ENCODE measurements at places on chromosomes 5 and 9.

- DNase-seq, result no peak
Measured at GRCh38 chr5:178624631-178625546, 2.0 kb downstream of the CLK4 start.

DNA sequence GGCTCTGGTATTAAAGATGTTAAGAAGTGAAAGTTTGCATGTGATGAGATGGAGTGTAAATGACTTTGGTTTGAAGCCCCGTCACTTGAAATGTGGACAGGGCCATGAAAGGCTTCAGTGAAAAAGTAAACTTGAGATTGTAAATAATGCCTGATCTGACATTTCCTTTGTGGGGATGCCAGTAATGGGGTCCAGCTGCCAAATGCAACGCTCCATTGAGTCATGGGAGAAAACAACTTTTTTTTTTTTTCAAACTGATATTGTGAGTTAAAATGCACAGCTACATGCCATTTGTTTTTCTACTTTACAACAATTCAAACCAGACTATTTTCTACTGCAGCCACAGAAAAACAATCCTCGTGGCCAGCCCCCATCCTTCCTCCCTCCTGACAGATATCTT is 327.0 kb upstream of the TNC start:
- no peak for DNase-seq

- DNase-seq, result no peak
Measured at GRCh38 chr5:35266276-35266675, 36.0 kb upstream of the PRLR start.

DNA sequence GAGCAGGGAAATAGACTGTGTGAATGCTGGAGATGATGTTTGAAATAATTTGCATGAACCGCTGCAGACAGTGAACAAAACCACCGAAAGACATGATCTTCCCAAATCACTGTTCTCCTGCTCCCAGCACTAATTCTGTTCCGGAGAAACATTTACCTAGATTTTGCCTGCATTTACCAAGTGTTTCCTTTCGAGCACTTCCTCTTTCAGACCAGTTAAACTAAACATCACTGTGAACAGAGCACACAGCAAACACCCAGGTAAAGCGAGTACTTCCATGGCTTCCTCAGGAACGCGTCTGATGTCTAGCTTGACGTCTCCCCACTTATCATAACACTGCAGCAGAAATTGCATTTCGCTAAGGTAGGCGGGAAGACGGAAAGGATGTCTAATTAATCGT is 45.1 kb upstream of the PTCH1 start:
- DNase-seq, result no peak

GRCh38 chr9:128375865-128376264 is 4.7 kb downstream of the URM1 start:
- DNase-seq, result no peak

DNA sequence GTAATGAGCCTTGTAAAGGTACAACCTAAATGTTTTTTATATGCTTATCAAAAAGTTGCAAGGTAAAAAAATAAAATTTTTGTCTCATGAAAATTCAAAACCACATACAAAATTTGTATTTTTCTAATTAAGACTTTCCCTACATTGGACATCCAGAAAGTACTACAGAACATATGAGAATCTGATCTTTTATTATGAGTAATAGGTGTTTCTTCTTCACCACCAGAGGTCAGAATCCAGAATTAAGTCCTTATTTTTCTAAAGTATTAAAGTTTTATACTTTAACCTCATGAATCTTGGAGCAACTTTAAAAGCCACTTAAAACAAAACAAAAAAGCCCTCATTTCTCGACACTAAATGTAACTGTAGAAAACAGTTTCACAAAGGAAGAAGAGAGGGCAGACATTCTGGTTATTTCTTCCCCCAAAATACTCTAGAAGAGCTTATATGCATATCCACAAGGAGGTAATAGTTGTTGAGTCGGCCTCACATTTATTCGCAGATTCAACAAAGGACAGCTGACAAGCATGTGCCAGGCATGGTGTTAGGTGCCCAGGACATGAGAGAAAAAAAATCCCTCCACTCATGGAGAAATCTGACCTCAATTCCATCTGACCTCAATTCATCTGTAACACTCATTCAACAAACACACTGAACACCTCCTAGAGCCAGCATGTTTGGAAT is 69.3 kb downstream of the MLLT3 start:
- no peak for DNase-seq

- no peak for DNase-seq
Measured at GRCh38 chr9:8362250-8362649, 562.7 kb upstream of the DMAC1 start.

- DNase-seq, result peak; percentile 93
Measured at GRCh38 chr9:15240927-15241326, 66.1 kb downstream of the TTC39B start.

GRCh38 chr5:82164176-82164976 is 113.8 kb downstream of the RPS23 start:
- DNase-seq, result no peak

DNA sequence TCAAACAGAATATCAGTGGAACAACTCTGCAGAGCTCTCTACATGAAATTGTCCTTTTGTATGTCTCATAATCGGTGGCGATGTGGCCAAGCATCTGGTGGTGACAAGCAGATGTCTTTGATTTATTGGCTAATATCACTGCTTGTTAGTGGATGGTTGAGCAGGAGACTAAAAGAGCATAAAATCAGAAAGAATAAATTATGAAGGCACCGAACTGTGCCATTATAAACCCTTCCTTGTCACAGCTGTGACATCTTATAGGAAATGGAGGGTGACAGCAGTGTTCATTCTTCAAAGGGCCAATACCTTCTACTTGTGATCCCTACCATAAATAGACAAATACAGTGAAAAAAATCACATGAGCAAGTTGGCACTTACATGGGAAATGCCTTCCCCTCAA is 1404.3 kb downstream of the MAT2B start:
- no peak for DNase-seq

DNA sequence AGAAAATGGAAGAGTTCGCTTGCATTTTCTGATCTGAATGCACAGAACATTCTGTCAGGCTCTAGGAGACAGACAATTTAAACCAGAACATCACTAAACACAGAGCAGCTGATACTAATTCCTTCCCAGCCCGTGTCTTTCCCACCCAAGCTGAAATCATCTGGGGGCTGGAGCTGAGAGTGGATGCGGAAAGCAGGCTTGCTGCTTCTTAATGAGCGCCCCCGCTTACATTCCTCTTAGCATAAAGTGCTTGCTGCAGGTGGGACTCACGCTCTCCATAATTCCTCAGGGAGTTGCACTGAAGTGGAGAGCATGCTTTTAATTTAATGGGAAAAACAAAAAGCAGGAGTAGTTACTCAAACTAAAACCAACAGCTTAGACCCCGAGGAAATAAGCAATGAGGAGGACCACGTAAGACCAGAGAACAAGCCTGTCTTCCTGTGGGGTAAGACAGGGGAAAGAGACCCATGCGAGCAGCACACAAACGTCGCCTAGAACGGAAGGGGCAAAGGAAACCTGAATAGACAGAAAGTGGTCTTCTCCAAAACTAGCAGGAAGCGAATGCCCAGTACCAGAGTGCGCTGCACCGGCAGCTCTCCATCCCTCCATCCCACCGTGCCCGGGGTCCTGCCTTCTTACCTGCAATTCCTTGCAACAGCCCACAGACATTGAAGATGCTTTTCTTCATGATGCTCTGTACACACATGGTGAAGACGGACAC is 139.3 kb downstream of the LHFPL2 start:
- no peak for DNase-seq

DNA sequence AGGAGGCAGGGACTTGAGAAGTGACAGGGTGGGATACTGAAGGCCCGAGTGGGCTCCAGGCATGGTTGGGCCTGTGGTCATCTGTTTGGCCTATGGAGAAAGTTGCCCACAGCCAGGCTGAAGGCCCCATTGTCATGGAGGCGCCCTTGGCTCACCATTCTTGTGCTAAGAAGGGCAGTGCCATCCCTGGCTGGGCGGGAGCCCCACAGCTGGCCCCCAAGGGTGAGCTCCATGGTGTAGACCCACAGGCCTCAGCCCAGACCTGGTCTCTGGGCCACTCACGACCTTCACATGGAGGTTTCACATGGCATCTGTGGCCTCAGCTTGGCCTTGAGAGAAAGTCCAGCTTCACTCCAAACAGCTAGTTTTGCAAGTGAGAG is 34.3 kb upstream of the PRDM12 start:
- DNase-seq, result no peak

DNA sequence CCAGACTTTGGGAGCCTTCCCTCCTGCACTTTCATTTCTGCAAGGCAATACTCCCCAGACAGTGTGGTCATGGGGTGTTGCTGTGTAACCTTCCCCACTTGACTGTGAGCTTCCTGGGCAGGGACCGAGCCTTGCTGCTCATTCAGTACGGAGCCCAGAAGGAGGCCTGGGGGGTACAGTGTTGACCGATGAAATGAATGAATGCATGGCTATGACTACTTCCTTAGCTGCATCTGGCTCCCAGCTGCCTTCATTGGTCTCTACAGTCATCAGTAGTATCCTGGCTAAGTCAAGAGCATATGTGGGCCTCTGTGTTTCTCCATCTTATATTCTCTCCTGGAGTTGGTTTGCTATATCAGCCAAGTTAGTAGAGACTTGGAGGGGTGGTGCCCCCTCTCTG is 9.9 kb downstream of the FRMPD1 start:
- no peak for DNase-seq

GRCh38 chr5:140040358-140040757 is 2.7 kb downstream of the NRG2 start:
- no peak for DNase-seq

GRCh38 chr5:172412724-172413286 is 41.5 kb downstream of the SH3PXD2B start:
- no peak for DNase-seq

DNA sequence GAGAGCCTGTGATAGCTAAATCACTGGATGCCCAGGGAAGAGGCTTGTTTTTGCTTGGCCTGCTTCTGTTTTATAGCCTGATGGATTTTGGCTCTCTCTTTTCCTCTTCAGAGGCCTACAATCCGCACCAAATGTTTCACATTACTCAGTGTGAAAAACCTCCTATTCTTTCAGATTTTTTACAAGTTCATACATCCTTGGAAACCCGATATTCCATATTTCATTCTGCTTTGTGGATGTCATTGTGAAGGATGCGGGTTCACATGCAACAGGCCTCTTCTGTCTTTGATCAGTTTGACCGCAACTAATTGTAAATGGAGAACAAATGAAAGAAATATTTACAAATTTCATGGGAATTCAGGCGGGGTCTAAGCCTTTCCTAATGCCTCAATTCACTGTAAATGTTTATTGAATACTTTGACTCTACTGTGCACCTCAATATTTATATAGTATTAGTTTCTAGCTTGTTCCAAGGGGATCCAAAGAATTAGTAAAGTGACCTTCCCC is 269.9 kb downstream of the DMRT2 start:
- no peak for DNase-seq

- DNase-seq, result no peak
Measured at GRCh38 chr5:175864296-175864695, 7.1 kb upstream of the CPLX2 start.

GRCh38 chr9:93258818-93259489 is 75.0 kb downstream of the WNK2 start:
- no peak for DNase-seq

DNA sequence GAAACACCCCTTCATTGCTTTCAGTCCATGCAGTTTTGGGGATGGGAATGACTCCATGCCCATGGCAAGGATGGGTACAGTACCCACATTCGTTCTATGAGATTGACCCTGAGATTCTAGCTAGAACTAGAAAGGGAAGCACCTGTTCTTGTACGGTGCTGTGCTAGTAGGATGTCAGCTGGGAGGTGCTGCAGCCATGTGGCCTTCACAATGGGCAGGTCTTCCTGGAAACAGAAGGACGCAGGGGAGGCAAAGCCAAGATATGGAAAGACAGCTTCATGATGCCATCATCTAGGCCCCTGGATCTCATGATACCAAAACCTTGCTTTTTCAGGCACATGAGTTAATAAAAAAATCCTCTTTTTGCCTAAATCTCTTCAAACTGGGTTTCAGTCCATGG is 10.5 kb upstream of the FGF1 start:
- no peak for DNase-seq

GRCh38 chr9:134066913-134067851 is 644 bp downstream of the BRD3 start:
- DNase-seq, result peak; percentile 21

DNA sequence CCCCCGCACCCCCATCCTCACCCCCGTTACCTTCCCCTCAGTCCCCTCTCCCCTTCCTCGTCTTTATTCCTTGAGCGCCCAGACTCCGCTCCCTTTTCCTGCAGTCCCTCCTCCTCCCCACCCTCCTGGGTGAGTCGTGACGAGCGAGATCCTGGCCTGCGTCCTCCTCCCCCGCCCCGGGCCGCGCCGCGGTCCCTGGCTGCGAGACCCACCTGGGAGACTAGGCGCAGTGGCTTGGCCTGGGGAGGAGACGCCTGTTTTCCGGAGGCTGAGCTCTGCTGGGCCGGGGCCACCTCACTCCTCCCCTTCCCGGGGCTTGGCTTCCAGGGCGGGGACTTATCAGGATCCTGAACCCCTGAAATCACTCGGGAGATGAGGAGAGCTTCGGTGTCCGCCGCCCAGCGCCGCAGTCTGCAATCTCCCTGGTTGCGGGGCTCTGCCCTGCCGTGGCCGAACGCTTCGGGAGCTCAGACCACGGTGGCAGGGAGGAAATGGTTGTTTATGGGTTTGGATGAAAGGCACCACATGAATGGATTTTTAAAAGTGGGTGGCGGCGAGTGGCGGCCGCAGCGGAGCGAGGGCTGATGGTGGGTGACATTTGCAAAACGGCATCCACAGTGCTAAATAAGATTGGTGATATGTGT is 984 bp downstream of the STXBP1 start:
- peak; percentile 53 for DNase-seq

- no peak for DNase-seq
Measured at GRCh38 chr5:95398989-95399388, 7.8 kb downstream of the FAM81B start.

- DNase-seq, result no peak
Measured at GRCh38 chr5:133079048-133079447, 27.2 kb downstream of the HSPA4 start.

DNA sequence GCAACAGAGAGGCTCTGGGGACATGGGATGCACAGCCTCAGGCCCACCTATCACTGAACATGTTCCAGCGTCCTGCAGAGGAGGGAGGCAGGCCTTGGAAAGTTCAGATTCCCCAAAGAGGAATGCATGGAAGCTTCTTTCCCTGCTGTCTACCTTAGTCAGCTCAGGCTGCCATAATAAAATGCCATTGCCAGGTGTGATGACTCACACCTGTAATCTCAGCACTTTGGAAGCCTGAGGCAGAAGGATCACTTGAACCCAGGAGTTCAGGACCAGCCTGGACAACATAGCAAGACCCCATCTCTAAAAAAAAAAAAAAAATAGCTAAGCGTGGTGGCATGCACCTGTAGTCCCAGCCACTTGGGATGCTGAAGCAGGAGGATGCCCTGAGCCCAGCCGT is 24.5 kb upstream of the TOR1B start:
- DNase-seq, result no peak

GRCh38 chr5:41840251-41840650 is 30.0 kb downstream of the OXCT1 start:
- DNase-seq, result no peak

GRCh38 chr9:126606483-126606870 is 7.3 kb upstream of the LMX1B start:
- DNase-seq, result no peak

DNA sequence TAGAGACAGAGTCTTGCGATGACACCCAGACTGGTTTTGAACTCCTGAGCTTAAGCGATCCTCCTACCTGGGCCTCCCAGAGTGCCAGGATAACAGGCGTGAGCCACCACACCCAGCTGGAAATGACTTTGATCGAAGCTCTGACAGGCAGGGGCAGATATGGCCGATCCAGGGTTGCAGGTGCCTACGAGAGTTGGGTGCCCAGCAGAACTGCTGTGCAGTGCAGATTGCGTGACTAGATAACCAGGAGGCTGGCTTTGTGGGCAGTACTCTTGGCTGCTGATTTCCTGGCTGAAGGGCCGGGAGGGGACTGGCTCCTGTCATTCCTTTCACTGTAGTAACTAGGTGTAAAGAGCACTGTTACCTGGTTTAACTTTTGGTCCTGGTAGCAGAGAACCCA is 11.8 kb downstream of the TBC1D13 start:
- no peak for DNase-seq

Measured in NCI-H1092 treated with DMSO at 0.1 percent for 48 hours (cell line).